Anterior cingulate cortex (tissue), 58 donors: ENCODE measurements at places on chromosomes 5 and 9.
A peak's percentile ranks its signal among the peaks of the same experiment; 100 is the strongest.

- DNase-seq: peak; percentile 22
These were observed 514.2 kb downstream of the SPOCK1 start for GRCh38 chr5:136984772-136985446.

DNA sequence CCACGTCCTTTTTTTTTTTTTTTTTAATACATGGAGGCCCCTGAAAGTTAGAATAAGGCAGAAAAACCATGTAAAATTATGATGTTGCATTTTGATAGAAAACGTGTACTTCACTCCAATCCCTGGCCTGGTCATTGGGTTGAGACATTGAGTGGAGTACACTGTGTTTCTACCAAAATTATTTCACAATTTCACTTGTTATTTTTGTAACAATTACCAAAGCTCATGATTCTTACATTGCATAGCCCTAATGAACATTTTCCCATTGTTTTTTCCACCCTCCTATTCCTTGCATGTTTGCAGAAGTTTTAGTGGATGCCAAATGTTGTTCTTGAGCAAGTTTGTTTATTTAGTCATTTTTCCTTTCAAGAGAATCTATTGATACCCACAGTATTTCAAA is 21.9 kb downstream of the MAMDC2 start:
- DNase-seq: no peak

DNA sequence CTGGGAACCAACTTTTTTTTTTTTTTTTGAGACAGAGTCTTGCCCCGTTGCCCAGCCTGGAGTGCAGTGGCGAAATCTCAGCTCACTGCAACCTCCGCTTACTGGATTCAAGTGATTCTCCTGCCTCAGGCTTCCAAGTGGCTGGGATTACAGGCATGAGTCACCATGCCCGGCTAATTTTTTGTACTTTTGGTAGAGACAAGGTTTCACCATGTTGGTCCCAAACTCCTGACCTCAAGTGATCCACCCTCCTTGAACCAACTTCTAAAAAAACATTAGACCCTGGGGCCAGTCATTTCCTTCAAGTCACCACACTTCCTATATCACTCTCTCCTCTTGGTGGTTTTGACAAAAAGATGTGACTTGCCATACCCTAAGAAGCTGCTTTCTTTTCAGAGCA is 10.9 kb upstream of the SHROOM1 start:
- no peak for DNase-seq

DNA sequence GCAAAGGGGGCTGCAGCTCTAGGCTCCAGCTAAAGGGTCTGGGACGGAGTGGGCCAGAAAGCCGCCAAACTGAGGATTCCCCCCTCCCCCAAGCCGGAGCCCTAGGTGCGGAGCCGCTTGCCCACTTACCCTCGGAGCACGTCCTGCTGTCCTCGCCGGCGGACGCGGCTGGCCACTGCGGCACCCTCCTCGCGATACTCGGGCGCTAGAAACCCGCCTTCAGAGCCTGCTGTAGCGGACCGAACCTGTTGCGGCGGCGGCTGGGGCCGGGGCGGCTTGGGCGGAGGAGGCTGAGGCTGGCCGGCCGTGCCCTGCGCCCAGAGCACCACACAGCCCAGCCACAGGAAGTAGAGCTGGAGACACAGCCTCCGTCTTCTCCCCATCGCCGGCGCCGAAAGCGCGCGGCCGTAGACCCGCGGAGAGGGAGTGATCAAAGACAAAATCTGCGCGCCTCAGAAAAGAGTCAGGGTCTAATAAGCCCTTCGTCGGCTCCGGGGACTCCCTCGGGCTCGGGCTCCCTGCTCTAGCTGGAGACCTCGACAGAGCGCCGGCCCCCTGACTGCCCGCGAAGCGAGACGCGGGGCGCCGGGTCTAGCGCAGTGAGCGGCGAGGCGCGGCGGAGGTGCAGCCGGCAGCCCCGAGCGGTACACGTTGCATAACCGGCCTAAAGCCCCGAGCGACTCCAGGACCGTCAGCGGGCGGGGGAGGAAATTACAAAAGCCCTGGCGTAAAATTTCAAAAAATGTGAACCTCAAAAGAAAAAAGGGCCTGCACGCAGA is 635 bp downstream of the FBN2 start:
- no peak for DNase-seq

DNA sequence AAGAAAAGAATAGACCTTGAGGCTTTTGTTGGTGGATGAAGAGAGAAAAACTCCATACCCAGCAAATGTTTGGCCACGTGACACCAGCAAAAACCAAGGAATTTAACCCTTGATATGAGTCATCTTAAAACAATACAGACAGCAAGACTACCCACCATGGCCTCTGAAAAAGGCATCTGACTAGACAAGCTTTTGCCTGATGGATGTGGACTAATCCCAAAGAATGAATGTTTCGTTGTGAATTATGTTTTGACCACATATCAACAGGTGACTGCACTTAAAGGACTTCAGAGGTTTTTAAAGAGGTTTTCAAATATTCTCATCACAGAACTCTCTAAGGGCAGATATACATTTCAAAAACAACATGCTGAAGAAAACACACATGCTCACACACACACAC is 33.0 kb upstream of the SLC1A3 start:
- no peak for DNase-seq

GRCh38 chr5:132528866-132529634 is 14.3 kb downstream of the IL5 start:
- DNase-seq: no peak

DNA sequence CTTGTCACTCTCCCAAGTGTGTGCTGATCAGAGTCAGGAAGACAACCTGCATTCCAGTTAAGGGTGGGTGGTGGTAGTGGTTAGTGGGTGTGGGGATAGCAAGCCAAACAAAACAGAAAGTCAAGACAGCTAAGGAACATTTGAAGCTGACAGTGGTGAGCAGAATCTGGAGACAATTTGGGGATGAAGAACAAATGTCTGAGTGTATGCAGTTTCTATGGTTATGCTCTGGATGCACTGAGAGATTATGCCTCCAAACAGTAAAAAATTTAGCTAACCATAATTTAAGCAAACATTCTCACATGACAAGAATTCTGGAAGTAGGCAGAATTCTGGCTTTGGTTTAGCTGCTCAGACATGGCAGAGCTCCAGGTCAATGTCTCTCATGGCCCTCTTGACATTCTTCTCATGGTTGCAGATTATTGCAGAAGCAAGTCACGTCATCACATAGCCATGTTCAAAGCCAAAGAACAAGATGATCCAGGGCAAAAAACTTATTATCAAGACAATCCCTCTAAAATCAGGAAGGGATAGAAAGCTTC is 148.7 kb downstream of the LURAP1L start:
- no peak for DNase-seq

GRCh38 chr5:15579193-15579990 is 79.4 kb downstream of the FBXL7 start:
- no peak for DNase-seq

DNA sequence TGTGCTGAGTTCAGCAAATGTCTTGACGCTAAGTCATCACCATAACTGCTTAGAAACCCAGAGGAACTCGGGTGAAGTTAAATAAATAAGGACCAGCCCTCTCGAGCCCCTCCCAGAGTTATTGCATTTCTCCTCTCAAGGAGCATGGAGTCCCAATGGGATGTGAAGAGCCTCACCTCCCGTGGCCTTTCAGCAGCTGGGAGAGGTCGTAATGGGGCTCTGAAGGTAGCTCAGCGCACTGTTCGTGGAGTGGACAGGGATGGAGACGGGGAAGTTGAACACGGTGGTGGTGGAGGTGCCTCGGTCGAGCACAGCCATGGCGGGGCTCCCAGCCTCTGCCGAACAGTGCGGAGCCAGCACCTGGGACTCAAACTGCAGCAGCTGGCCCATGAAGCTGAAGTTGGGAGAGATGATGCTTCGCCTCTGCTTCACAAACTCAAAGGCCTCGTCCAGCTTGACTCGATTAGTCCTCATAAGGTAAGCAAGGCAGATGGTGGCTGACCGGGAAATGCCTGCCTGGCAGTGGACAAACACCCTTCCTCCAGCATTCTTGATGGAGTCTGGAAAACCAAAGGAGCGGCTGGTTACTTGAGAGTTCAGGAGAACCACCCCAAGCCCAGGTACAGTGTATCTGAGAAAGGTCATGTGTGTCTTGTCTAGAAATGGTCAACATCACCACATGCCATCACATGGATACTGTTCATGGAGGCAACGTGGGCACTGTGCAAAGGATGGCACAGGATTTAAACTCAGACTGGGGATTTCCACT is 2.2 kb downstream of the DUSP1 start:
- DNase-seq: no peak

- no peak for DNase-seq
These were observed 44.7 kb downstream of the CCL28 start for GRCh38 chr5:43367453-43367852.

DNA sequence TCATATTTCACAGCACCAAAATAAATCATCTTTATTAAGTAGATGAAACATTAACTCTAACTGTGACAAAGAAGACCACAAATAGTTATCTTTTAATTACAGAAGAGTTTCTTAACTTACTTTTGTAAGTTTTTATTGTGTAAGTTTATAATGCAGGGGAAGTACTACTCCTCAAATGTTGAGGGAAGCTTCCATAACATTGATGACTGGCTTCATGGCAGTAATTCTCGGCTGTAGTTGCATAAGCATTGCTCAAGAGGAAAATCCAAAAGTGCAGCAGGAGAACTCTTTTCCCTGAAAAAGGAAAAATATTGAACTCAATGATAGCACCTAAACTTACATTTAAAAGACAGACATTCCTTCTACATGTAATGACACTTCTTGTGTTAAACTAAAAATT is 4.6 kb downstream of the TSLP start:
- no peak for DNase-seq

- no peak for DNase-seq
These were observed 22.5 kb downstream of the SEC61B start for GRCh38 chr9:99244344-99245260.

- no peak for DNase-seq
These were observed 9.6 kb upstream of the TOR4A start for GRCh38 chr9:137267933-137268355.

GRCh38 chr9:72271613-72272478 is 93.2 kb downstream of the ZFAND5 start:
- DNase-seq: no peak

GRCh38 chr5:74275171-74275992 is 365.1 kb downstream of the ENC1 start:
- DNase-seq: no peak

GRCh38 chr9:130451509-130452388 is 7.0 kb downstream of the ASS1 start:
- no peak for DNase-seq

DNA sequence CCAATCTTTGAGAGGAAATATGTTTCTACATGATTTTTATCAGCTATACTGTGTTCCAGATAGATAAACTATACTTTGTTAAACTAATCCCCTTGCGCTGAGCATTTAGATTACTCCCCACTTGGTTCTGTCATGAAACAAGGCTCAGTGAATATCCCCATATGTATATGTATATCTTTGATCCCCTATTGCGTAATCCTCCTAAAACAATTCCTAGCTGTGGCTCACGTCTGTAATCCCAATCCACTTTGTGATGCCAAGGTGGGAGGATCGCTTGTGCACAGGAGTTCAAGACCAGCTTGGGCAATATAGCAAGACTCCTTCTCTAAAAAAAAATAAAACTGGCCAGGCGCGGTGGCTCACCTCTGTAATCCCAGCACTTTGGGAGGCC is 2.7 kb downstream of the PHYHD1 start:
- no peak for DNase-seq

DNA sequence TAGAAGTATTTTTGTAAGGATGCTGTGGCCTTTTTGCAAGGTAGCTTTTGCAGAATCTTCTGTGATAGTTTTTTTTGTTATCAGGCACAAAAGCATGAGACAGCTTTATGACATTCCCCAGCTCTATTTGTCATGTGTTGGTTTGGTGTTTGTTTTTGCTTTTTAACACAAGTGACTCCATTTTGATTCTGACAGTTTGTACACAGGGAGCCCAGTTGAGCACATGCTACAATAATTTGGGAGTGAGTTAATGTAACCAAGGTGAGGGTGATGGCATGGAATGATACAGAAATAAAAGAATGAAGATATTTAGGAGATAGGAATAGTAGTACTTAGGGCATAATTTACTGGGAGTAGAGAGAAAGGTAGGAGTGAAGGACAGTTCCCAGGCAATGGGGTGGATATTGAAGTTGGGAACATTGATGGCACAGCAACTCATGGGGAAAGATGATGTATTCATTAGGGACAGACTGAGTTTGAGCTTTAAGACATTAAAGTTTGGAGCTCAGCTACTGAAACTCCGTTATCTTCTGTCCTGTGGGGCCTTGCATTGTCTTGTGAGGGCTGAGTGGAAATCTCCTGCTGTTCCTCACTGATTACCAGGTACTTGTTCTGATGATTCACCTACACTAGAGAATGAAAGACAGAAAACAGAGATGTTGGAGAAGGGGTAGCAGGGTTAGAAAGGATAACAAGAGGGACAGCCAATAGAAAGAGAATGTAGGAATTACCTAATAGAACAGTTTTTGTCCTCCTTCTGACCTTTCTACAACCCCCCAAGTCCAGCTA is 88.3 kb upstream of the CCDC112 start:
- DNase-seq: no peak

DNA sequence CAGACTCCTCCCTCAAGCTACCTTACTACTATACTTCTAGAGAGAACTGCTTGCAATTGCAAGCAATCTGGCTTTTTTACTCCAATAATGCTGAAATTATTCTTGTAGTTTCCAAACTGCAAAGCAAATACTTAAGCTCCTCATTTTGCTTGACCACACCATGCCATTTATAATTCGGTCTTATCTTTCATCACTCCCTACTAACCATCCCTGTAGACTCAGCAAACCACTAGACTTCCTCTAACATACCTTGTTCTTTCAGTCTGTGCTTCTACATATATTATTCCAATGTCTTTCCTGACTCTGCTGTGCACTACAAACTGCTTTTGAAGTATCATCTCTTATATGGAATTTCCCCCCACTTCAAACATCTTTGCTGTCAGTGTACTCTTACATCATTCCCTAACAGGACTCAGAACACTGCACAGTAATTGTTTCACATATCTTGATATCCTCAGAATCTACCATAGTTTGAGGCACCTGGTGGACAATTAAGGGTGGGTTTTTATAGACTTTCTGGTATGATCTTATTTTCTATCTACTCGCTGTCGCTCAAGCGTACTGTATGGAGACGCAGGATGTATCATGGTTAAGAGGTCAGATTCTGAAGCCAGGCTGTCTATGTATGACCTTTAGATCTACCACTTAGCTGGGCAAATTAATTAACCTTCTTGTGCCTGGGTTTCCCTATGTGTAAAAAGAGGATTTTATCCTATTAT is 2.8 kb downstream of the IL6ST start:
- DNase-seq: no peak

DNA sequence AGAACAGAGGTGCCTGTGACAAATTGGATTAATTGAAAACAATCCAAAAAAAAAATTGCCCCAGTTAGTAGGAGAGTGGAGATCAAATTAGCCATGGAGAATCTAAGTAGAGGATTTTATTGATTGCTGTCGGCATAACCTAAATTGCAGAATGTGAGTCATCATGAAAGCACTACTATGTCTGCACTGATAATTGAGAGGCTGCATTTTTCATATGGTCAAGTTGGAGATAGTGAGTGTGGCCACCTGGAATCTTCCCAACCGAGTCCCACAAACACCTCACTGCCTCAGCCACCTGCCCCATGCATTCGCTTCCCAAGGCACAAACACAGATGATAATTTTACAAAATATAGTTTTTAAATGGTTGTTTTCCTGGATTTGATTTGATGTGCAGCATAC is 123.7 kb downstream of the NTRK2 start:
- DNase-seq: no peak

- no peak for DNase-seq
These were observed 86.0 kb downstream of the TRPC7 start for GRCh38 chr5:136279314-136279713.
